ENCODE measurements at places on chromosomes 2 and 18.

- peak; percentile 4 for DNase-seq
Measured at GRCh38 chr18:4106407-4107033, 348.6 kb downstream of the DLGAP1 start.

GRCh38 chr2:176691471-176691870, 422.2 kb downstream of the MTX2 start:
- DNase-seq = no peak

GRCh38 chr2:164717000-164717803, 95.9 kb upstream of the GRB14 start:
- no peak for DNase-seq

DNA sequence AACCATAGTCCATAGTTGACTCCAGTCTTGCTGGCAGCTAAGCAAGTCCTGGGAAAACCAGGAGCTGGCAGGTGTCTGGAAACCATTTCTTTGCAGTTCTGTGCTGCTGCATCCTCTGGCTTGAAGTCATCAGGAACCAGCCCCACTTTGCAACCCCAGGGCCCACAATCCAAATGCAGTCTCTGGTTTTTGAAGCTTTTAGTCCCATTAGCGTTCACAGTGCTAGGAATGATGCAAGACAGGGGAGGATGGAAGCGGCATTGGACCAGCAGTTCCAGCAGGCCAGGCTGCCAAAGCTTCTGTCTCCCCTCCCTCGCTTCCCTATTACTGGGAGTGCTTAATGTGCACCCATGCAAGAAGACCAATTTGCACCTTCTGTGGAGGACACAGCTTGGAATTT, 106.4 kb downstream of the ZBTB7C start:
- no peak for DNase-seq

DNA sequence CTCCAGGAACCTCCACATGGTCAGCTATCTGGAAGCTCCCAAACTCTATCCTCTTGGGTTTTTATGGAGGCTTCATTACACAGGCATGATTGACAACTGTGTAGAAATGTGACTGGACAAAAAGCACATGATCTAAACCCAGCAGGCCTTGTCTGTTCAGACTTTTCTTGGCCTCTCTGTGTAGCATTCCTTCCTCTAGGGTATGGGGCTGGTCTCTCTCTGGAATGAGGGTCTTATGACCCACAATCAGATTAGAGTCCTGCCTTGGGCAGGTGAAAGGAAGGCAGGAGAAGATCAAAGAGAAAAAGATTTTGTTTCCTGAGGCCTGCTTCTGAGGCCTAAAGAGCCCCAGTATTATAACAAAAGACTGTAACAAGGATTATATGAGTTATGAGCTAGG, 162.7 kb downstream of the SP3 start:
- no peak for DNase-seq

DNA sequence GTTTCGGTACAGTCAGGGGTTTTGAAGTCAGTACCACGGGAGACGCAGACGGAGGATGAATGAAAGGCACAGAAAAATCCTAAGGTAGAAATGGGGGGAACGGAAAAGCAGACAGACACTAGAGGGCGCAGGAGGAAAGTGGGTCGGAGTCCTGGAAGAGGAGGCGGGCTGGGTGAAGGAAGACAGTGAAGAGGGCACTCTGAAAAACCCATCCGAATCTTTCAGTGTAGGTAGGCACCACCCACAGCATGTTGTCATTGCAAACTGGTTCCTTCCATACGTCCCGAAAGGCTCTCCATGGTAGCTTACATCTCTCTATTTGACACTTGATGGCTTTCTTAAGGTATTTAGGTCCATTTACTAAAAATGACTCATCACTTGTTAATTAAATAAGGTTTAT, 18.5 kb upstream of the ZNF236 start:
- peak; percentile 67 for DNase-seq

DNA sequence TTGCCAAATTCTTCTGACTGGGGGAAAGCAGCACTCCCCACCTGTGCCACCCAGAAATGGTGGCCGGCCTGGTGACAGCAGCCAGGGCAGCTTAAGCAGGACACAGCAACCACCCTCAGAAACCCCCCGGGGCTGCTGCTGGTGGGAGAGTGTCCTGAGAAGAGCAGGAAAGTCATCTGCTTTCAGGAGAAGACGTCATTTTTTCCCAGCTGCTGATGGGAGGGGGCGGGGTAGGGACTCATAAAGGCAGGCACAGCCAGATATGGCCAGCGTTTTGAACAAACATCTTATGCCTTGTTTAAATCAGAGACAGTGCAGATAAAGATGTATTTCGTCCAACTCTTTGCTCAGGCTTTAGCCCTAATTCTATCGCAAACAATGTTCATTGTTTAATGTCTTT, 139.5 kb downstream of the LRRC30 start:
- no peak for DNase-seq

- DNase-seq = no peak
Measured at GRCh38 chr2:234189786-234190300, 139.3 kb downstream of the SPP2 start.

DNA sequence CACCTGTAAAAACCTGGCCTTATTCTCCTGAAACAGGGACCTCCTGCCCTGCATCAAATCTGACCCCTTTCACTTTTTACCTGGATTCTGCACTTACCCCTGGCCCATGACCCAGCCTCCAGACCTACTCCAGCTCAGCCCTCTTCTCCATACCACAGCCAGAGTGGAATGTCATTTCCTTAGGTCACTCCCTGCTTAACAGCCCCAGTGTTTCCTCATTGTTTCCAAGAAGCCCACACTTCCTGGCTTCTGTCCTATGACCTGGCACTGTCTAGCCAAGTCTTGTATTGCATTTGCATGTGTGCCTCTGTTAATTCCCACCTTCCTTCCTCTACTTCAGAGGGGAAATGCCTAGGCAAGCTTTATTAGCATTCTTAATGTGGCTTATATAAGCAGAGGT, 51.4 kb upstream of the TRIB2 start:
- no peak for DNase-seq

DNA sequence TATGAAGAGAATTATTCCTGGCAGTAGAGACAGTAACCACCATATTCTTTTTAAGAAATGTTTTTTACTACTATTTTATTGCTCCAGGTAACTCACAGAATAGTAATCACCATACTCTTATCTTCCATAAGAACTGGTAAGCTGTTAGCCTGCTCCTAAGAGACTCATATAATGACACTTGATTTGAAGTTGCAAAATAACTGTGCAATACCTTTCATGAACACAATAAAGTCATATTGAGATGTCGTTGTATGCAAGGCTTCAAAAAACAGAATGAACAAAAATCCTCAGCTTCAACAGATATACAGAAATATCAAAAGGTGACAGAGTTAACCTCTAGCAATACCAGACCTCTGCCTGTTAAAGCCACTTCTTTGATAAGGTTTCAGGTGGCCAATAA, 360.1 kb downstream of the NBAS start:
- DNase-seq = no peak

DNA sequence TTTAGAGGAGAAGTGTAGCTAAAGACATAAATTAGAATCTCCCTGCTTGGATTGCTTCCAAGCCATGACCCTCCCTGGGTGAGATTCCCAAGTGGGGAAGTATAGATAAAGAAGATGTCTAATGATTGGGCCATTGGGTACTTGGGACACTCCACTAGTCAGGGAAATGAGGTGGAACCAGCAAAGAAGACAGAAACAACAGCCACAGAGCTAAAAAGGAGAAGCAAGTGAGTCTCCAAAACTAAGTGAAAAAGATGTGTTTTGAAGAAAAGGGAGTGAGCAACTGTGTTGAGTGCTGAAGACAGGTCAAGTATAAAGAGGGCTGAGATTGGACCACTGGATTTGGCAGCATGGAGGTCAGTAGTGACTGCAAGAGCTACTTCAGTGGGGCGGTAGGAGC, 276.7 kb upstream of the STON1 start:
- DNase-seq = no peak

DNA sequence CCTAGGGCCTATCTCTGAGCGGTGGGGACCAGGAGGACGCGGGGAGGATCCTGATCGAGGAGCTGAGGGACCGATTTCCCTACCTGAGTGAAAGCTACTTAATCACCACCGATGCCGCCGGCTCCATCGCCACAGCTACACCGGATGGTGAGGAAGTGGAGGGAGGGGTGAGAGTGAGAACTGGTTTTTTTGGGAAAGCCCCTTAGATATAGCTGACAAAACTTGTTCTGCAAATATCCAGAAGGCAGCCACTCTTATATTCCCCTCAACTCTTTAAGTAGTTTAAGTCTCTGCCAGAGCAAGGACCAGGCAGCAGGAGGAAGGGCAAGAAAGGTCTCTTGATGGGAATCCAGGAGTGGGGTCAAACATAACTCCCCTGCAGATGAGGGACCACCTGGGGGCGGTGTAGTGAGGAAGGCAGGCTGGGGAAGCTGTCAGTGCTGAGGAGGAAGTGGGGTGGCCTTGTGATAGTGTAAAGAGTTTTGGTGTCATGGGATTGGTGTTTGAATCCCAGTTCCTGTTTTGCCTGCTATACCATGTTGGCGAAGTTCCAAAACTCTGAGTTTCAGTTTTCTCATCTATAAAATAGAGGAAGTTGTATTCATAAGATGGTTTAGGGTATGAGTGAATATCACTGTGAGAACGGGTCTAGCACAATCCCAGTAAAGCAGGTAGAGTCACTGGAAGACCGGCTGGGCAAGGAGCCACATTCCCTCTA, 3.4 kb downstream of the NAGK start:
- DNase-seq = peak; percentile 37

- DNase-seq = peak; percentile 54
Measured at GRCh38 chr2:218406949-218407618, 7.4 kb downstream of the CTDSP1 start.

DNA sequence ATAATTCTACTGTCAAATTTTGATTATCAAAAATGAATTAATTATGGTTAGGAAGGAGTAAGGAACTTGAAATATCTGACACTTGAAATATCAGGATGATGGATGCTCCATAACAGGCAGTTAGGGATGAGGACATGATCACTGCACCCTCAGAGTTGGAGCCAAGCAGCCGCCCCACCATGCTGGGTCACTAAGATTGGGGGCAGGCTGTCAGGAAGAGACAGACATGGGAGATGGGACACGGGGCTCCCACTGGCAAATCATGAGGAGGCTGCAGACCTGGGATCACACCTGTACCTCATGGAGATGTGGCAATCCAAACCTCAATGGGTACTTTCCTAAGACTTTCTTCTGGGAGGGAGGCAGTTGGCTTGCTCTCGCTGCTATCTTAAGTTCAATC, 982.0 kb upstream of the ZEB2 start:
- DNase-seq = no peak

GRCh38 chr2:29014811-29015421, 33.8 kb downstream of the TOGARAM2 start:
- peak; percentile 80 for DNase-seq

DNA sequence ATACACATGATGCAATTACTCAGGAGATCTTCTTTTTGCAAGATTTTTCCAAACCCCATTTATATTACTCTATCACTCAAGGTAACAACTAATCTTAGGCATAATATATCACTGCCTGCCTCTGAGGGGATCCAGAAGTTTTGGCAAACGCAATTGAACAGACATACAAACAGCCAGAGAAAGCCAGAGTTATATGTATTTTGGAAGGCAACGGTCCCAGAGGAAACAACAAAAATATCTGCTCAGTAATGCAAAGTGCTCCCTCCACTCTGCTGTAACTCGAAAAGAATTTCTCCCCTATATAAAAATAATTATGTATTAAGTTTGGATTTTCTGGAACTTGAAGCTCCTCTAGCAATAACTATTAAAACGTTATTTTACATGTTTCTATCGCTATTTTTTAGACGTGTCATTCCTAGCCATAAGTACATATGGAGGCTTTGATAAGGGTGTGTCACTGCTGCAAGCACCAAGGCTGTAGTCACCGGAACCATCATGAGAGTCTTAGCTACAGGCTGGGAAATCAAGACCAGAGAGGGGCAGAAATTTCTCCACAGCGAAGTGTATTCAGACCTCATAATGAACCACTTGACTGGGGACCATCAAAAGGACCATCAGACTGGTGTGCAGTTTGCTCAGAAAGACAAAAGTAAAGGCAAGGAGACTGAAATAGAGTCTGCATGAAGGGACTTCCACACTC, 3.7 kb upstream of the GKN1 start:
- no peak for DNase-seq

GRCh38 chr18:35041815-35042387, 688 bp downstream of the MAPRE2 start:
- peak; percentile 11 for DNase-seq

GRCh38 chr2:143296089-143296488, 166.9 kb downstream of the ARHGAP15 start:
- DNase-seq = no peak

DNA sequence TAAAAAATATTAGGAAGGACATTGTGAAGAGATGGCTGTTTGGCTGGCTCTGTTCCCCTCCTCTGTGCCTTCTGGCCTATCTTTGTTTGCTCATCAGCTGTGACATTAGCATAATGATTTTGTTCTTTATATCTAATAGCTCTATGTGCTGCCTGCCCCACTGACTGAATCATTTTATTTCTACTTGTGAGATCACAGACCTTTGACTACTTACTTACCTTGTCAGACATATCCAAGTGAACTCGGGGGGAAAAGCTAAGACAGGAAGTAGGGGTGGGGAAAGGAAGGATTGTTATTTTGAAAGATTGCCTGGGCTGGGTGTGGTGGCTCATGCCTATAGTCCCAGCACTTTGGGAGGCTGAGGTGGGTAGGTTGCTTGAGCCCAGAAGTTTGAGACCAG, 104.2 kb downstream of the ASAP2 start:
- DNase-seq = no peak

DNA sequence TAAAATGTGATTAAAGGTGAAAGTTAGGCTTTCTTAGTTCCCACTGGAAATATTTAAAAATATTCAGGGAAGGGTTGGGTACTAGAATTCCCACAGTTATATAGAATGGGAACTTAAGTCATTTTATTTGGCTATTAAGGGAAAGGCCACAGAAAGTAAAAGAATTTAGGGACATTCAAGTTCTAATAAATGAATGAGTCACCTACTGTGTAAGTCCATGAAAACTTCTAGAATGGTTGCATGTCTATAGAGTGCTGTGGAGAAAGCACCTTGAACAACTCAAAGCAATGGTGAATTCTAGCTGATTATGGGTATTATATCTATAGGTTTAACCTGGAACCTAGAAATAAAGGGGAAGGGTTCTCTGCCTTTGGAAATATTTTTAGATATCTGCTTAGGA, 28.1 kb upstream of the SLC4A10 start:
- DNase-seq = no peak

- DNase-seq = no peak
Measured at GRCh38 chr18:76656925-76657827, 162.1 kb upstream of the ZNF516 start.

GRCh38 chr2:208366215-208367127, 40.1 kb upstream of the PTH2R start:
- DNase-seq = no peak

DNA sequence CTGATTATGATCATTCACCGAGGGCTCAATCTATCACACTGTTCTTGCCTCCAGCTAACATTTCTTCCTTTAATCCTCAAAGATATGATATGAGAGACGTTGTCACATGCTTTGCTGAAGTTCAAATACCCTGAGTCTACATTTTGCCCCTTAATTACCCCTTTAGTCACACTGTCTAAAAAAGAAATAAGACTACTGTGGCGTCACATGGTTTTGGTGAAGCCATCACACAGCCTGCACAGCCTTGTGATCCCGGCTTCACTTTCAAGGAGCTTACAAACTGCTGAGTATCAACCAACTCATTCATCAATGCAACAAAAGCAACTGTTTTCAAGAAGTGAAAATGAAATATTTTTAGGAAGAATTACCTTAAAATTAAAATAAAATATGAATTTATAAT, 31.9 kb upstream of the SOCS6 start:
- DNase-seq = no peak

GRCh38 chr2:59425247-59425646, 1128.2 kb downstream of the BCL11A start:
- no peak for DNase-seq
